Epithelial cell of proximal tubule (primary cell): ENCODE measurements at places on chromosomes 3 and 15.

DNA sequence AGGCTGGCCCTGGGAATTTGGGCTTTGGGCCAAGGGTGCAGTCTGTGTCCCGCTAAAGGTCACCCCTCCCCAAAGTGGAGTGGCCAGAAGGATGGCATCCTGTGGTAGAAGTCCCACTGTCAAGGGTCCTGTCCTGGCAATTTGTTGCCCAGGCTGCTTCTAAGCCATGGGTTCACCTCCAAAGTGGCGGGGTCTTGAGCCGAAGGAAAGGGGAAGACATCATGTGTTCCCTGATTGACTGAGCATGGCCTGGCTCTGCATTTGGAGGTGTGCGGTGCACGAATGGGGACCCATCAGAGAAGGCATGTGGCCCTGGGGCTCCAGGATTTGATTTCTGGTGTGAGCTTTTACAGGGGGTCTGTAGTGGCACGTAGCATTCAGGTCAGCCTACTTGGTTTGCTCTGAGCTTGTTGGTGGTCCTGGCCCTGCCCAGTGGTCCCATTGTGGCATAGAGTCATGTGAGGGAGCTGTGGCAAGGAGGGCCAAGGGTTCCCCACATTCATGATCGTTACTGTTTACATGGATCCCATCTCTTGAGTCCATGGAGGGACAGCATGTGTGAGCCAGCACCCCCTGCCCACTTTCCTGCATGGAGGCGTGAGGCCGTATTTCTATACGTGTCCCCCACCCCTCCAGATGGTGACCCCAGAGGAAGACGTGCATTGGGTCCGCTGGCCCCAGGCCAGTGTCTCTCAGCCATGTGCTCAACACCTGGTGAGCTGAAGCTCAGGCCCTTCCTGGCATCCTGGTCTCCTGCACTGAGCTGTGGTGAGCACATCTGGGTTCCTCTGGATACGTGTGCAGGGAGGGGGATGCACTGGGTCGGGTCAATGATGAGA, 225.1 kb downstream of the SNRPN start:
- no peak for DNase-seq

- DNase-seq: no peak
Measured at GRCh38 chr15:89150762-89151664, 62.8 kb downstream of the ABHD2 start.

GRCh38 chr15:57440167-57440566, 63.9 kb downstream of the CGNL1 start:
- no peak for DNase-seq

DNA sequence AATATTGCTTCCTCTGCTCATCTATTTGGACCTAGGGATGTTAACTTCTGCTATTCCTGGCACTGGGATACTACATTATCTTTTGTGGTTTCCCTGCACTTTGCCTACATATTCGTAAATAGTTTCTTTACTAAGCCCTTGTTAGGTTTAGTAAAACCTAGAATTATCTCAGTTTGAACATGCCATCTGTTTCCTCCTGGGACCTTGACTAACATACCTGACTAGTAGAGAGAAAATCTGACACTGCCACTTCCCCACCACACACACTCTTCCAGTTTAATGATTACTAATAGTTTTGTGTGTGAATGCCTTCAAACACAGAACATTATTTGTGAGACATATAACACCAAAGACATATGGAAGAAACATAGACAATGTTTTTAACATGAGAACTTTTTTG, 28.2 kb upstream of the SOX2 start:
- no peak for DNase-seq

GRCh38 chr3:188720636-188721035, 451.1 kb upstream of the TPRG1 start:
- peak; percentile 40 for DNase-seq

DNA sequence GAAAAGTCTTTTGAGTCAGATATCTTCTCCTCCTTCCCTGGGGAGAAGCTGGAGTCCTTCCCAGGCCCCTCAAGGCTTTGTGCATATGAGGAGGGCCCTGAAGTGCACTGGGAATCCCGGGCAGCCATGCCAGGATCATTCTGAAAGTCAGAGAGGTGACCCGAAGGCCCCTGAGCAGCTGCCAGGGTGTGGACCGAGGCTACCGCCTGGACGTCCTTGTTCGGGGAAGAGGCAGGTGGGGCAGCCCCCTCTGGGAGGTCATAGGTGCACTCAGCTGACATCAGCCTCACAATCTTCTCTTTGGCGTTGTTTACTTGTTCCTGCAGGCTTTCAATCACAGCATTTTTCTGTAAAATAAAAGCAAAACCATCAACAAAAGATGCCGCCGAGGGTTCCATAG, 73.8 kb upstream of the GSK3B start:
- no peak for DNase-seq

DNA sequence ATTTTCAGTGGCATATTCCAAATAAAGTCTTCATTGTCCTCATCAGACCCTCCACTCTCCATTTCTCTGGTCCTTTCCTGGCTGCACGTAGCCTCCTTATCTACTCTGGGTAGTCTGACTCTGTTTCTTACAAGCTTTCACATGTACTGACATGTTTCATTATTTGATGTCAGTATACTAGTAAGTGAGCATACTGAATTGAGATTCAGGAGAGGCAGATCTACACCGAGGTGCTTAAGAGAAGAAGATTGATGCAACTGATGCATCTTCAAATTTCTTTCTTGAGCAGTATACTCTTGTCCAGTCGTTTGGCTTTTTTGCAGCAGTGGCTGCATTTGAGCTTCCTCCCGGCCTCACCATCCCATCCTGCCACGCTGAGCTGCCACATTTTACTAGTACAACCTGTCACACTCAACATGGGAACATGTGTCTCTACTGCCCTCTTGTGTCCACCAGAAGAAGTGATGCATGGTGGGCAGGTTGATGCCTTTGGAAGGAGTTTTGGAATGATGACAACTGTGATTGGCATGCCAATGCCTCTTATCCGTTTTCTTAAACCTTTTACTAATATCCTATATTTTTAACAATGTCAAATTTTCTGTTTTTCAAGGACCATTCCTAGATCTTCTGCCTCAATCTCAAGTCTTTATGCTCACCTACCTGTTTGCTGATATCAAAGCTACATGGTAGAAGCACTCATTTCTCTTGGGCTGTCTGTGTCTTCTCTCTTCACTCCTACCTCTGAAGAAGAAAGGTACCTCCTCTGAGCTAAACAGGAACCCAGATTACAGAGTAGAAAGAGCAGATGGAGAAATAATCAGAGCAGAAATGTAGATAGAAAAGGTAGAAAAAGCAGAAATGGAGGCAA, 38.7 kb downstream of the GUCA1C start:
- DNase-seq: peak; percentile 22

GRCh38 chr3:37458162-37459120, 284.1 kb upstream of the LRRFIP2 start:
- no peak for DNase-seq

DNA sequence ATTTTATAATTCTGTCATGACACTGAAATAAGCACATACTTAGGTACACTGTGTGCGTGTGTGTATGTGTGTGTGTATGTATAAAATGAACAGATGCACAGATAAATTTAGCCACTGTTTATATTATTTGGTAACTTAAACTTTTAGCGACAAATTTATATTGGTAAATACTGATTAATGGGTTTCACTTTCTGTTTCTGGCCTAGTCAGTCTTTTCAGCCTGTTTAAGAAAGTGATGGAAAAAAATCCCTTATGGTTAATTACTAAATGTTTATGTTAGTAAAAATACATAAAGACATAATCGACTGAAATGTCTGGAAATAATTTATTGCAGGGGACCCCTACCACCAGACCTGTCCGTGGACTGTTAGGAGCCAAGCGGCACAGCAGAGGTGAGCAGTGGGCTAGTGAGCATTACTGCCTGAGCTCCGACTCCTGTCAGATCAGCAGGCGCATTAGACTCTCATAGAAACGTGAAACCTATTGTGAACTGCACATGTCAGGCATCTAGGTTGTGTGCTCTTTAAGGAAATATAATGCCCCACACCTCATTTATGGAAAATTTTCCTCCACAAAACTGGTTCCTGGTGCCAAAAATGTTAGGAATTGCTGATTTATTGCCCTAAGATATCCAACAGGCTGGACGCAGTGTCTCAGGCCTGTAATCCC, 717.4 kb downstream of the SI start:
- DNase-seq: no peak

DNA sequence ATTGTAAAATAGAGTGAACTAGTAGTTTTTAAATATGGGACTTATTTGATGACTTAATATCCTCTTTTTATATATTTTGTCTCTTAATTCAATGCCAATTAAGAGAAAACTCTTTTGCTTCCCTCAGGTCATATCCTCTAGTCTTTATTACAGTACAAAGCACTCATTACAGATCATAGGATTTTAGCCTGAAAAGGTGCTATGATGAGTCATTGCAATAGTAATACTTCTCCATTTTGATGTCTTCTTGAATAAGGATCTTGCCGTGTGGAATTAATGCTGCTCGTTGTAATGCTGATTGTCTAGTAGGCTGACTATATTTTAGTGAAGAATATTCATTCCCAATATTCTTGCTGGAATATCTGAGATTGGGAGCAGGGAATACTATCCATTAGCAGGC, 612.2 kb upstream of the GOLIM4 start:
- no peak for DNase-seq

DNA sequence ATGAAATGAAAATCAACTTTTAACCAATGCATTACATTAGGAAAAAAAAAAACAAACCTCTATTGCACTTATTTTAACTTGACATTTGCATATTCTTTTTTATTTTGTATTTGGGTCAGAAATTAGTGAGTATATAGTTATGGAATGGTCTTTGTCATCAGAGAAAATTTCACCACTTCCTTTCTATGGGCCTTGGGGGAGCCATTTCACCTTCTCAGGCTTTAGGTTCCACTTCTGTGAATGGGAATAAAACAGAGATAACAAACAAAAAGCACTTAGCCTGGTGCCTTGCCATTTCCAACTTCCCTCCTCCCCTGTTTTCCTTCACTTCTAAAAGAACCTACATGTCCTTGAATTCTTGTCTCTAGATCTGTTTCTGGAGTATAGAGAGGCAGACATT, 168.0 kb upstream of the STT3B start:
- DNase-seq: no peak

GRCh38 chr3:72664184-72664975, 183.9 kb downstream of the SHQ1 start:
- DNase-seq: no peak

GRCh38 chr3:17634201-17634600, 108.2 kb downstream of the TBC1D5 start:
- DNase-seq: no peak

DNA sequence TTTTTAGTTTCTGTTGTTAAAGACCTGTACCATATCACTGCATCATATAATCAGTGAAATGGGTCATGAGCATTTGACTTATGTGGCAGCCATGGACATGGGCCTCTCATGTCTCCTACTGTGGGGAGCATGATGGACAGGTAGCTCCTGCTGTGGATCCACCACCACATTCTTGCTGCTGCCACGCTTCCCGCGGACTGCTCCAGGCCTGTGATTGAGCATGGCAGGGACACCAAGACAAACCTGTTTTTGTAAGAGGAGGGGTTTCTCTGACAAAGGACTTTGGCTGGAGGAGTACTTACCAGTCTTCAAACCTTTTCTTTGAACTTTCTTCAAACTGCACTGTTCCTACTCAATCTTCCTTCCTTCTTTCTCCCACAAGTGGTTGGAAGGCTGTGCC, 17.9 kb upstream of the P2RY14 start:
- no peak for DNase-seq

DNA sequence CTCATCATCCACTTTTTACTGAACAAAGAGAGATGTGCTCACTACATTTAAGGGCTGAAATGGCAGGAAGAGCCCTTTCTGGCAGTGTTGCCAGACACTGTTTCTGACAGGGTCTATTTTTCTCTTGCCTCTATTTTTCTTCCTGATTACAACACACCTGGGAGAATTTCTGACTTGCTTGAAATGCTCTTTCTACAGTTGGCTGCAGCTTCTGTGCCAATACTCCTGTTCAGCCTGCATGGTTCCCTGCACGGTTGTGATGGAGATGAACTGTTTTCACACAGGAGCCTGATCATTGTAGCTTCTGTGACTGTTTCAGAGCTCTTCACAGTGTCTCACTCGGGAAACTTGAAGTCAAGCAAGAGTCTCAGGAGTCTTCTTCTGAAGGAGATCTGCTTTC, 83.0 kb upstream of the DLG1 start:
- peak; percentile 64 for DNase-seq

DNA sequence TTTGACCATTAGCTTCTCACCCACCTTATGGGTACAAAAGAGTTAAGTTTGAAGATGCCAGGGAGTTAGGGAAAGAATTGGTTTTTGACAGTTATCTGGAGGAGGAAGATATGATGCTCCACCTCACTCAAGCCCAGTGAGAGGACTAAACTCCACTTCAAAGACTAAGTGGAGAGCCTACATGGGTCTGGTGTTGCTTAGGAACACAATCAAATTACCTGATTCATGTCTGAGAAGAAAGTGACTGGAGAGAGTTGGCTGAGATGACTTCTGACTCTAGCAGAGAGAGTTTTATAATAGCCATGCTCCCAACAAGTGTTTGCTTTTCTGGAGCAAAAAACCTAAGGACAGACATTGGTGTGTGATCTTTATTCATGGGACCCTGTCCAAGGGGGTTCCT, 43.3 kb downstream of the SUCNR1 start:
- no peak for DNase-seq

GRCh38 chr3:118531816-118532215, 502.8 kb downstream of the IGSF11 start:
- no peak for DNase-seq

DNA sequence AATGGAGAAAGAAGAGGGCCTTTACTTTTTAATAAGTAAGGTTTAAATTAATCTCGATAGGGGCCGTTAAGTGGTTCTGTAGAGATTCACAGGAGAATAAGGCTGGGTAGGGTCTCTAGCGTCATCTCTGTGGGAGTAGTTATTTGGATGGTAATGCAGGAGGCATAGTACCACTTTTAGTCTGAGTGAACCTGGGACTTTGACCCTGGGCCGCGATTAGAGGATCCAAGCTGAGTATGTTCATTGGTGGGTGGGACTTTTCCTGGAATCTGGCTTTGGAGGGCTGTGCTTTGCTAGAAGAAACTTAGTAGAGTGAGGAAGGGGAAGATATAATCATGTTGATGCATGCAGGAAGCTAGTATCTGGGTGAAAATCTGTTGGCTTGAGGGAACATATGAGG, 4.0 kb downstream of the LPP start:
- no peak for DNase-seq

GRCh38 chr3:75337226-75337900, 326.8 kb upstream of the FRG2C start:
- DNase-seq: no peak

- no peak for DNase-seq
Measured at GRCh38 chr15:73333001-73333400, 35.8 kb downstream of the HCN4 start.

DNA sequence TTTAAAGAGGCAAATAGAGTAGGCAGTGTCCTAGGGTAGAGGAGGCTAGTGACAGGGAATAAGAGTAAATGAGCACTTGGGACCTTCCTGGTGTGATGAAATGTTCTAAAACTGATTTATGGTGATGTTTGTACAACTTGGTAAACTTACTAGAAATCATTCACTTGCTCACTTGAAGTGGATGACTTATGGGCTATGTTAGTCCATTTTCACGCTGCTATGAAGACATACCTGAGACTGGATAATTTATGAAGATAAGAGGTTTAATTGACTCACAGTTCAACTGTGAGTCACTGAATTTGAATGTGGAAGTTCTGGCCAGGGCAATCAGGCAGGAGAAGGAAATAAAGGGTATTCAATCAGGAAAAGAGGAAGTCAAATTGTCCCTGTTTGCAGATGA, 31.7 kb upstream of the DHX36 start:
- no peak for DNase-seq
